MV-4-11 (cell line): ENCODE measurements at places on chromosomes 13 and 19.

GRCh38 chr13:73957889-73958288 is 176.3 kb downstream of the KLF12 start:
- DNase-seq, result no peak

GRCh38 chr13:80339912-80340650 is 845 bp downstream of the SPRY2 start:
- DNase-seq, result peak; percentile 16

DNA sequence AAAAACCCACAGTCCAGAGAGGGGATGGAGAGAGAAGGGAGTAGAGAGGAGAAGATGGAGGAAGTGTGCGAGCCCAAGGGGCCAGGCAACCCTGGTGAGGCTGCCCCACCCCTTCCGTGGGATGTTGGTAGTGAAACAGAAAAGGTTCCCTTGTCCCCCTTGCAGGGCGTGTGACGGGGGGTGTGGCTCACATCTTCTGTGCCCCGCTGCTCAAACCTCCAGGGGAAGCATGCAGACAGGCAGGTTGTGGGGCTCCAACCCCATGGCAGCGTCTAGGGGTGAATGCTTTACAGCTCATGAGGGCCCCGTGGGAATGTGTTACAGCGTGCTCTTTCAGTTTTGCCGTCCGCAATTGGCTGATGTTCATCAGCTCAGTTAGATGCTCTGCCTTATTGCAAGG is 14.7 kb upstream of the EVI5L start:
- DNase-seq, result no peak

DNA sequence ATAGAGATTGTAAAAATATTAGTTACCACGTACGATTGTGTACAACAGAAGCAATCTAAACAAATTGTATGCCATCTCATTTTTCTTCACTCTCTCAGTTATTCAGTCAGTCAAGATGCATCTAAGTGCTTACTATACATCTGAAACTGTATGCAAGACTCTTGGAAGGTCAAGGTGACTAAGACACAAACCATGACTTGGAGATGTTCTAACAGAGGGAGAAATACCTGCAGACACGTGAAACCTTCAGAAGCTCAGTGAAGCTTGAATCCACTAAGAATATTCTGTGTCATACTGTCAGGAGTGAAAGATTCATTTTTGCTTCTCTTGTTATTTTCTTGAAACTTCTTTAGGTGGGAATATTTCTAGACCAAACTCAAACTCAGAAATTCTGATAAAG is 365.4 kb downstream of the ITGBL1 start:
- no peak for DNase-seq

DNA sequence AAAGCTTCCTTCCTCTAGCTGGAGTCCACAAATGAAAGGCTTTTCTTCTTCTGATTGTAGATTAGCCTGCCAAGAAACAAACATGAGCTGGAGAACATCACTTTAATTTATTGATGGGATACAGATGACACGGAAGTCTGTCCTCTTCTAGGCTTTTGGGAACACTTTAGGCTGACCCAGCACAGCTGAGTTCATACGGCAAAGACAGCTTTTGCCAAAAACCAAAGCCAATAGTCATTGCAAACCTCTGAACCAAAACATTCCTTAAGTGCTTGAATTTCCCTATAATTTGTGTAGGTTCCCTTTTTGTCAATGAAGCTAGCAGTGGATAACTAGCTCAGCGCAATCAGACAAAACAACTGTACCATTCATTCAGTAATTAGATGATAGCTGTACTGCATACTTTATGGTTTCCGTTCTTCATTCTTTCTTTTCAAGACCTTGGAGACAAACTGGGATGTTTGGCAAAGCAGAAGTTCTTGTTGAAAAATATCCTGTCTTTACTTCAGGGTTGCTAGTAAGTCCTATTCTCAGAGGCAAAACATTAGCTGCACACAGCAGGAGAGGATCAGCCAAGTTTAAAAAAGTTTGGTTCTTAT is 95.7 kb upstream of the SPRY2 start:
- DNase-seq, result peak; percentile 37

GRCh38 chr19:22517496-22518411 is 95.6 kb upstream of the ZNF98 start:
- no peak for DNase-seq

DNA sequence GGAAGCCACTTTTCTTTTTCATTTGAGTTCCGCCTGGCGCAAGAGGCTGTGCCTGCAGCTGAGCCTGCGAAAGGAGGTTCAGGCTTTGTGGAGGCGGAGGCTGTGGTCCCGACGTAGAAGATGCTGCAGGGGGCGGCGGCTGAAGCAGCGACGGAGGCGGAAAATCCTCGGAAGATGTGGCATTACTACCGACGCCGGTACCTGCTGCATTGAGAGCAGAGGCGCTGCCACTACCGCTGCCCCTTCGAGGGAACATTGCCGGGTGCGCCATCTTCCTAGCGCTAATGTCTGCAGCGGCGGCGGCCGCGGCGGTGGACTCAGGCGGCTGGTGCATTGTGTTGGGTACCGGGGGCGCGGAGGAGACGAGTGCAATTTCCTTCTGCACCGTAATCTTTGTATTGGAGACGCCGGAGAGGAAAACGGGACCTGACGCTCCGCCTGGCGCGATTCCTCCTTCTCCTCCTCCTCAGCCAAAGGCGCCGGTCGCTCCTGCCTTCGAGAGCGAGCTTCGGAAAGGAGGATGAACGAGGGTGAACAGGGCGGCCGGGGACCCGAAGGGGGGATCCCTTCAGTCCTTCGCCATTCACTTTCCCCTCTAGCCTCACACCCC is at the start of gene TSC22D1:
TSS of gene TSC22D1 (minus strand) at position 590 of the 610 bp plus-strand sequence. CDS start at position 334, 256 bp downstream.
- DNase-seq, result peak; percentile 29

- no peak for DNase-seq
Observed at GRCh38 chr13:73015805-73016204, 43.0 kb upstream of the KLF5 start.

DNA sequence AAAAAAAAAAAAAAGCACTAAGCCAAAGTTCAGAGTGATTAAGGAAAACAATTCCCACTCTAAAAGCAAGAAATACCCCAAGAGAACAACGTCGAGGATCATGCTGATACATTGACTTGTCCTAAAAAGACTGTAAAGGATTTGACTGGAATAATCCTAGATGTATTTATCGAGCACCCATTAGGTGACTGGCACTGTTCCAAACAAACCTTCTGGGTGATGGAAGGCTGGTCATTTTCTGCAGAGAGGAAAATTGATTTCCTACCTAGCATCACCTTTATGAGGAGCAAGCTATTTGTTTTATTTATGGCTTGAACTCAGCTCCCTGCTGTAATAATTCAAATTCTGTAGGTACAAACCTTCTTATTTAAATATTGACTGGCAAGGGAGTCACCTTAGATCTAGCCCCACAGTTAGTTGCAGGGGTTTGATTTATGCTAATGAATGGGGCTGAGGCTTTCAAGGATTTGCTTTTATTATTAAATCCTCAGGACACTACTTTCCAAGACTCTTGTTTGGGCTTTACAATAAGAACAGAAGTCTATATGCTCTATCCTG is 471.0 kb downstream of the OLFM4 start:
- no peak for DNase-seq

GRCh38 chr19:42090672-42091071 is 14.7 kb downstream of the ZNF574 start:
- no peak for DNase-seq

- DNase-seq, result no peak
Observed at GRCh38 chr19:791567-792305, 5.5 kb upstream of the PTBP1 start.

- DNase-seq, result no peak
Observed at GRCh38 chr19:39566064-39566463, 26.1 kb upstream of the EID2 start.

GRCh38 chr13:21549633-21550032 is 54.3 kb downstream of the MICU2 start:
- peak; percentile 4 for DNase-seq

- DNase-seq, result no peak
Observed at GRCh38 chr19:38840583-38840968, 9.0 kb upstream of the ECH1 start.

DNA sequence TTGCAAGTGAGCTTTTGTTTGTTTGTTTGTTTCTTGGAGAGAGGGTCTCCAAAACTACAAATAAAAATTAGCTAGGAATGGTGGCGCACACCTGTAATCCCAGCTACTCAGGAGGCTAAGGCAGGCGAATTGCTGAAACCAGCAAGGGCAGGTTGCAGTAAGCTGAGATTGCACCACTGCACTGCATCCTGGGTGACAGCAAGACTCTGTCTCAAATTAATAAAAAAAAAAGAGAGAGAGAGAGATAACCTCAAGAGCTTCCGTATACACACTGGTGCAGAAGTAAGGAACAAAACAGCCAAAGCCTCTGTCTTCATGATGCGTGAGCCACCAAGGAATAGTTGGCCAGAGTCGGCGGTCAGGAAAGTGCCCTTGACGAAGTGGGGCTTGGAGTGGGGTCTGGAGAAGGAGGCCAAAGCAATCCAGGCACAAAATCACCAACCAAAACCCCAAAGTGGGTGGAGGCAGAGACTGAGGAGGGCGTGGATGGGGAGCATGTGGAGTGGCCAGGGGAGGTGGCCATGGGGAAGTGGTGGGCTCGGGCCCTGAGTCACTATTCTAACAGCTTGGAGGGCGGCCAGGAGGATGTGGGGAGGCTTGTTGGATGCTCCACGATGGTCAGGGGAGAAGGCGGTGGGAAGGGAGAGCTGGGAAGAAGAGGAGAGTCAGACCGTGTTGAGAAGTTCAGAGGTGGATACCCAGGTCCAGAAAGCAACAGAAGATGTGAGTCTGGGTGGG is 21.2 kb upstream of the TOMM40 start:
- DNase-seq, result peak; percentile 73

GRCh38 chr19:34370983-34371382 is 6.0 kb downstream of the GPI start:
- no peak for DNase-seq

DNA sequence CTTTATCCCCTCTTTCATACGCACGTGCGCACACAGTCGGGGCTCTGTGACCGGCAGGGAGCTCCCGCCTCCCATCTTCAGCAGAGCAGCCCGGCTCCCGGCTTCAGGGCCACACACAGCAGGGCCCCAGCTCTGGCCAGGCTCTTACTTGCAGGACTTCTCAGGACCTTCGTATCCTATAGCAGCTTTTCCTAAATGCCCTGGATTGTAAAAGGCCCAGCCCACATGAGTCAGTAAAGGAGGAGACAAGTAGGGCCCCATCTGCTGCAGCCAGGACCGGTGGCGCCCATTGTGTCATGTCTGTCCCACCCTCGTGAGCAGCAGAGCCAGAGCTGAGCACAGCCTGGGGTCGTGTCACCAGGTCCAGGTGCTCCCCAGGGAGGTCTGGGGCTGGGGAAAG is 107.6 kb upstream of the VSTM2B start:
- DNase-seq, result no peak

- DNase-seq, result no peak
Observed at GRCh38 chr19:1158885-1159448, 15.1 kb downstream of the SBNO2 start.

GRCh38 chr19:12784394-12784870 is 6.9 kb upstream of the JUNB start:
- DNase-seq, result no peak

- peak; percentile 61 for DNase-seq
Observed at GRCh38 chr19:12825254-12826131, 8.9 kb downstream of the RTBDN start.

DNA sequence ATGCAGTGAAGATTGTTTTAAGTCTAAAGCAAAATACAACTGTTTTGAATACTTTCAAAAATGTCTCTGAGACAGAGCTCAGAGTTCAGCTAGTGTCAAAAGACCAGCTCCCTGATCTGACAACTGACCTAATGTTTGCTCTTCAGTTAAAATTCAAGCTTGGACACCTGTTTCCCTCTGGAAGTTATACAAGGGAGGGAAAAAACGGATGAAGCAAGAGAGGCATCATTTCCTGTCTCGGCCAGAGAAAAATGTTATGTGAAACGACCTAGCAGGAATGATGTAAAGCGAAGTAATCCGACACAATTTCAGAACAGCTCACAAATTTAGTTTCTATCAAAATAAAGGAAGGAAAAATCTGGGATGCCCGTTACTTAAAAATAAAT is 59.4 kb downstream of the ZAR1L start:
- DNase-seq, result no peak

DNA sequence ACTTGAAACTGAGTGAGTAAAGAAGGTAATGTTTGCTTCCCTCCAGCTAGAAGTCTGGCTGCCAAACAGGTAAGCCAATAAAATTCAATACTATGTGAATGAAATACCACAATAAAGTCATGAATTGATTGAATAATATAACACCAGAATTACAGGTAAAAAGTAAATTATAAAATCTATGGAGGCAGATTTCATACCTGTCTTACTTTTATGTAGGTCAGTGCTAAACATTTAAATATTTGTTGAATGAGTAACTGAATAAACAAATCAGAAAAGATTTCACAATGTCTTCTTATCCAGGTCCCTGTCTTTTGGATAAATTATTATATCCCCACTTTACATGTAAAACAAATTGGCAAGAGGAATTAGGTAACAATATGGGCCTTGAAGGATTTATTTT is 62.7 kb downstream of the MICU2 start:
- no peak for DNase-seq

DNA sequence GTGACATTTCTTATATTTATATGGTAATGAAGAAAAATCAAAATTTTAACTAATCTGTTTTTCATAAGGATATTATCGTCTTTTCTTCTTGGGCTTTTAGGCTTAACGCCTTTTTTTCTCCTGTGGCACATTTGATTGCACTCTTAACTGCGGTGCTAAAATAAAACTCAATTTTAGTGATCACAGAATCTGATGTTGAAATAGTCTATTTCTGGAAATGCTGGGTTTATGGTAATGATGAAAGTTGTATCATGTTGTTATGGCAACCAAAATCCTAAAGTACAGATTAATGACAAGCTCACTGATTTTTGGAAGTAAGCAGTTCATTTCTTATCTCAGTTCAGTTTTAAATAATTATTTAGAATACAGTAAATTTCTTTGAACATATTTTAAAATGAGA is 85.3 kb downstream of the COG6 start:
- peak; percentile 9 for DNase-seq

- peak; percentile 32 for DNase-seq
Observed at GRCh38 chr19:43438291-43439031, 23.8 kb downstream of the TEX101 start.

DNA sequence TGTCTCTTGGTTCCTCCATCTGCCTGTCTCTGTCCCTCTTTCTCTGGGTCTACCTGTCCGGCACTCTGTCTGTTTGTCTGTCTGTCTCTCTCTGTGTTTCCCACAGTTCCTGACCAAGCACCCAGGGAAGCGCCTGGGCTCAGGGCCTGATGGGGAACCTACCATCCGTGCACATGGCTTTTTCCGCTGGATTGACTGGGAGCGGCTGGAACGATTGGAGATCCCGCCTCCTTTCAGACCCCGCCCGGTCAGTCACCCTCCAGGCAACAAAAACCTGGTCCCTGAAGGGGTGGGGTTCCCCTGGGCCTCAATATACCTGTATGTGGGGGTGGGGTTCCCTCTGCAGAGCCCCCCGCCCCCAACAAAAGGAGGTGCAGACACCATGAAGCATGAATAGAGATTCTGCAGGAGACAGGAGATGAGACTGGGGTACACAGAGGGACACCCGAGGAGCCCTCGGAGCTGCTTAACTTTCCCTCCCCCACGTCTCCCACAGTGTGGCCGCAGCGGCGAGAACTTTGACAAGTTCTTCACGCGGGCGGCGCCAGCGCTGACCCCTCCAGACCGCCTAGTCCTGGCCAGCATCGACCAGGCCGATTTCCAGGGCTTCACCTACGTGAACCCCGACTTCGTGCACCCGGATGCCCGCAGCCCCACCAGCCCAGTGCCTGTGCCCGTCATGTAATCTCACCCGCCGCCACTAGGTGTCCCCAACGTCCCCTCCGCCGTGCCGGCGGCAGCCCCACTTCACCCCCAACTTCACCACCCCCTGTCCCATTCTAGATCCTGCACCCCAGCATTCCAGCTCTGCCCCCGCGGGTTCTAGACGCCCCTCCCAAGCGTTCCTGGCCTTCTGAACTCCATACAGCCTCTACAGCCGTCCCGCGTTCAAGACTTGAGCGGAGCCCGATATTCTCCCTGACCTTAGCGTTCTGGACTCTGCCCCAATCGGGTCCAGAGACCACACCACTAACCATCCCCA is 2.6 kb upstream of the CACNG7 start:
- no peak for DNase-seq
